ENCODE measurements at places on chromosomes 6 and 20.
A peak's percentile ranks its signal among the peaks of the same experiment; 100 is the strongest.

DNA sequence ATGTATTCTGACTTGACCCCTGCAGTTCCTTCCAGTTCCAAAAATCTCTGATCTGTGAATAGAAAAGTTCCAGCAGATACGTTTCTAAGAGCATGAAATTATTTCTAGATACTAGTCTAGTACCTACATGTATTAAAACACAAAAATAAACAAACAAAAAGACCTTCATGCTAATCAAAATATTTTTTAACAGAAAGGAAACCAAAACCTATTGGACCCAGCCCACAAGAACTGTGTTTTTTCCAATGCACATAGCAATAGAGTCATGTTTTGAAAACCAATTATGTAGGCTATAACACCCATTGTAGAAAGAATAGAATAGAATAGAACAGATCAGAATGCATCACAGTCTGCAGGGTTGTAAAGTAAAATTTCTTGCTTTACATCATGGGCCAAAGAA, 158.6 kb upstream of the TNFAIP3 start:
- no peak for DNase-seq

- DNase-seq, result no peak
Measured at GRCh38 chr20:576156-576555, 32.6 kb upstream of the CSNK2A1 start.

DNA sequence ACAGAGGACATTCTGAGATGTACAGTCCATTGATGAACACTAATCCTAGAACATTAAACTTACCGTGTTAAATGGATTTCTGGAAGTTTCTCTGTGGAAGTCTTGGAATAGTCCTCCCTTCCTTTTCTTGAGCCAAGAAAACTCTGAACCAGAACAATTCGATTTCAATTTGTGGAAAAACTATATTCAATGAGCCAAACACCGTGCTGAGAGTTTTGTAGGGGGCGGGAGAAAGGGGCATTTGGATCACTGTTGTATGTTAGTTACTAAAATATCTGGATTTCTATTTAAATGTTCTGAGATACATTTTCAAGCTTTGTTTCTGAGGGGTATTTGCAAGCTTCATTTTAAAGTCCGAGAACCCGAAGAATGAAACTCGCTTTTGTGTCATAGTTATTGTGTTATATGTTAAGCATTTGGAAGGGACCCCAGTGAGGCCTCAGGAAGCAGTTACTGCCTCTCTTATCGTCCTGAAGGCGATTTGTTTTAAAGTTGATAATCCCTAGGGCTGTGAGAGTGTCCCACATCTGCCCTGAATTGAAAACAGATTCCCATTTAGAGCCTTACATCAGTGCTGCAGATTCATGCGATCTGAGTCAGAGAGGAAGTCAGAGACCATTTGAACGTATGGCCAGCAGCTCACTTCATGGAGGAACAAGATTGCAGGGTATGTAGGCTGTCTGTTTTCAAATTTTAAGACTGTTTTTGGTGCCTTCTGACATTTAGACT, 70.8 kb upstream of the SASH1 start:
- no peak for DNase-seq

- no peak for DNase-seq
Measured at GRCh38 chr6:73372516-73372915, 2.8 kb upstream of the OOEP start.

DNA sequence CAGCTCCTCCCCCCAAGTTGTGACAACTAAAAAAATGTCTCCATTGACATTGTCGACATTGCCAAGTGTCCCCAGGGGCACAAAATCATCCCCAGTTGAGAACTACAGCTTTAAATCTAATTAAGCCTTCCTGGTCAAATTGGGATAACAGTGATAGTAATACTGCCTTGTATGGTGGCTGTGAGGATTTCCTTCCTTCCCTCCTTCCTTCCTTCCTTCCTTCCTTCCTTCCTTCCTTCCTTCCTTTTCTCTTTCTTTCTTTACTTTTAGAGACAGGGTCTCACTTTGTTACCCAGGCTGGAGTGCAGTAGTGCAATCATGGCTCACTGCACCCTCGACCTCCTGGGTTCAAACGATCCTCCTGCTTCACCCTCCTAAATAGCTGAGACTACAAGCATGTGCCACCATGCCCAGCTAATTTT, 29.5 kb upstream of the ARFGEF2 start:
- DNase-seq, result no peak

GRCh38 chr6:22827760-22828159, 258.4 kb downstream of the HDGFL1 start:
- DNase-seq, result peak; percentile 36

GRCh38 chr6:56223995-56224394, 23.4 kb downstream of the COL21A1 start:
- DNase-seq, result no peak

- DNase-seq, result no peak
Measured at GRCh38 chr20:63708301-63709148, 686 bp downstream of the ZGPAT start.
